Activated B cell treated with CpG ODN at 0.5 μM for 24 hours (primary cell): ENCODE measurements at places on chromosomes 2 and 18. TPM values are rescaled to one million over a fixed set of nuclear protein-coding genes. Genes with fewer than 3 reads are reported as not detected.

Gene FLACC1
- 3.5 and 4.6 TPM in 2 replicates for total RNA-seq

DNA sequence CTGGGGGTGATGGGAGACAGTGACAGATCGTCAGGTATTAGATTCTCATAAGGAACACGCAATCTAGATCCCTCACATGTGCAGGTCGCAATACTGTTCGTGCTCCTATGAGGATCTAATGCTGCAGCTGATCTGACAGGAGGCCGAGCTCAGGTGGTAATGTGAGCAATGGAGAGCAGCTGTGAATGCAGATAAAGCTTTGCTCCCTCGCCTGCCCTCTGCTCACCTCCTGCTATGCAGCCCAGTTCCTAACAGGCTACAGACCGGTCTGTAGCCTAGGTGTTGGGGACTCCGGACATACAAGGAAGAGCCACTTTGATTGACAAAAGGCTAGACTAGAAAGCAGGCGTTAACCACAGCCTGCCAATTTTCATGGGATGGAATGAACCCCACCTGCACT lies 183.6 kb upstream of the TMEM200C start:
- no peak for DNase-seq

Gene LIMS4
- 0.47 TPM in 1 of 2 replicates, not detected in the other for total RNA-seq

DNA sequence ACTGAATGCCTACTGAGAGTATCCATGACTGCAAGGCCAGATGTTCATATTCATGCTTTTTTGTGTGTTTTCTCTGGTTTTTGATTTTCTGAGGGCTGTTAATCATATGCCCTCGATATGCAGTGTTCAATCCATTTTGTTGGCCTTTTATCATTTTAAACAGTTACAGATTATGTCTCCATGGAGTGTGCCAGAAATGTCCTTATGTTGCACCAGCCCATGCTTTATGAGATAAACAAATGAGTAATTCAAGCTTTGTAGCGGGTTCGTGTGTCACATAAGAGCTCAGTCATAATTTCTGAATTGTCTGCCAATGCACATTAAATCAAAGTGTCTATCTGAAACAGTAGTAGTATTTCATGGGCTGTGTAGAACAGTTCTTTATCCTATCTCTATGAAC lies 583.0 kb downstream of the THSD7B start:
- DNase-seq, result no peak
